ENCODE measurements at places on chromosomes 16 and 17.

DNA sequence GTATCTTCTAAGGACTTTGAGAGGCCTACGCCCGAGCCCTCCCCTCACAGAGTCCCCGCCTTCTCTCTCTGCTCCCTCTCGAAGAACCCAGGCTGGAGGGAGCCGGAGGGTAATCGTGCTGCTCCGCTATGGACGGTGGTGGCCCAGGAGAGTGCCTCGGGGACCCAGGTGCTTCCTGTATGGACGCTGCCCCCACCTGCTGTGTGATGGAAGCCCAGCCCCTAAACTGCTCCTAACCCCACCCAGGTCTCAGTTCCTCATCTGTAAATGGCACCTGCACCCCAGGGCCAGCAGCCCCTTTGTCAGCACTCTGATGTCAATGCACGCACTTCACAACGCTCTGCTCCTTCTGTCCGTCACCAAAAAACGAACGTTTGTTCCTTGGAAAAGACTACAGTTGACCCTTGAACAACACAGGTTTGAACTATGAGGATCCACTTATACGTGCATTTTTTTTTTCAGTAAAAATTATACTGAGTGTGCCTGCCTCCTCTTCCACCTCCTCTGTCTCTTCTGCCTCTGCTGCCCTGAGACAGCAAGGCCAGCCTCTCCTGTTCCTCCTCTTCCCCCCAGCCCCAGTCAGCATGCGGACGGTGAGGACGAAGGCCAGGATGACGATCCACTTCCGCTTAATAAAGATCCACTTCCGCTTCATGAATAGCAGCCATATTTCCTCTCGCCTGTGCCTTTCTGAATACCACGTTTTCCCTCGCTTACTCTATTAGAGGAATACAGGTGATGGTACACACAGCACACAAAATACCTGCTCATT lies 118.3 kb downstream of the BANP start:
- DNase-seq, result no peak

DNA sequence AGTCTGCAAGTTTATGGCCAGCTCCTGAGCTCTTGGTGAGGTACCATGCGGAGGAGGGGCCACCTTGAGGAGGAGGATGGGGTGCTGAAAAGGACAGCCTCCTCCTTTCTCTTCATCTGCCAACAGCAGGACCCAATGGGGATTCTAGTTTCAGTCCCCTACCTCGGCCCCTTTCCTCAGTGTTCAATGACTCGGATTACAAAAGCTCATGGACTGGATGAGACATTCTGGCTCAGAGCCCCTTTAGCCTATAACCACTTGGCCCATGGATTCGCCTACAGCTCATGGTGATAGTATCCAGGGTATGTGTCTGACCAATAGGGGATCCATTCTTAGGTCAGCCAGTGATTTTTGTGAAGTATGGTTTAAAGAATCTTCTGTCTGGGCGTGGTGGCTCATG lies 8.5 kb upstream of the PIK3R6 start:
- no peak for DNase-seq

DNA sequence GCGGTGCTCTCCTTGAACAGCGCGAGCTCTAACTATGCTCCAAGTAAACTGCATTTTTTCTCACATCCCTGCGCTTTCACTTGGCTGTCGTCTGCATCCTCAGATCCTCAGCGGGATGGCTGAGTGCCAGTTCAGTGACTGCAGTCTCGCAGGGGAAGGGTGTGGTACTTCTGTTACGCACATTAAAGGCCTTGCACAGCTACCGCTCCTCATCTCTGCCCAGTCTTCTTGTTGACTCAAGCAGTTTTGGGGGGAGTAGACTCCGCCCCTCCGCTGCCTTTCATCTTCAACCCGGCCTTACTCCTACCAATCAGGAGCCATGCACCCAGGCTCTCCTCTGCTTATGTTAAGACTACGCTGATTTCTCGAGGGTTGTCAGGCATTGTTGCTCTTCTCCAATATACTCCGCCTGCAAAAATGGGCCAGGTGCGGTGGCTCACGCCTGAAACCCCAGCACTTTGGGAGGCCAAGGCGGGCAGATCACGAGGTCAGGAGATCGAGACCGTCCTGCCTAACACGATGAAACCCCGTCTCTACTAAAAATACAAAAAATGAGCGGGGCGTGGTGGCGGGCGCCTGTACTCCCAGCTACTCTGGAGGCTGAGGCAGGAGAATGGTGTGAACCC lies 10.0 kb downstream of the ATP5PD start:
- peak; percentile 97 for DNase-seq

DNA sequence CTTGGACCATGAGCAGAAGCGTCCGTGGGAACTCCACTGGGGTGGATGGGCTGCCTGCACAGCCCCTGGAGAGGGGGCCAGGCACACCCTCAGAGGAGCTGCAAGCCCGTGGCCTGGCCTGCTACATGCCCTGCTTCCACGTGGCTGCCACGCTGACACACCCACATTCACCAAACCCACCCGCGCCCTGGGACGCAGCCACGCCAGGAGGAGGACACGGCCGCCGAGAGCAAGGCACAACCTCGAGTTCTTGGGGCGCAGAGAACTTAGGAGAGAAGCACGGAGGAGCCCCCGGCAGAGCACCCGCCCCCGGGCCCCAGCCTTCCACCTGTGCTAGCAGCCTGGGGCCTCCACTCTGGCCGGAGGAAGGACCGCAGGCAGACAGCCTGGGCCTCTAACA lies 18.8 kb downstream of the CASKIN1 start:
- no peak for DNase-seq

DNA sequence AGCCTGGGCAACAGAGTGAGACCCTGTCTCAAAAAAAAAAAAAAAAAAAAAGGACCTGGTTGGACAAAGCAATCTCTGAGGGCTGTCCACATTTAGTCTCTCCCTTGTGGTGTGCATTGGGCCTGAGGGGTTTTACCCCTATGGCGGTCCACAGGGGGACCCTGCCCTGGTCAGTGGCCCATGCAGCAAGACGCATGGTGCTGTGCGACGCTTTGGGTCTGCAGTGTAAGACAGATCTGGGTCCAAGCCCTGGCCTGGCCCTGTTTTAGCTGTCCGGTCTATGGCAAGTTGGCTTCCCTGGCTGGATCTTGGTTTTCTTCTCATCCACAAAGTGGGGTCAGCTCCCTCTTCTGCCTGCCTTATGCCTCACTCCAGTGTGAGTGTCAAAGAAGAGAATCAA lies 123.2 kb upstream of the NLRP1 start:
- DNase-seq, result no peak

DNA sequence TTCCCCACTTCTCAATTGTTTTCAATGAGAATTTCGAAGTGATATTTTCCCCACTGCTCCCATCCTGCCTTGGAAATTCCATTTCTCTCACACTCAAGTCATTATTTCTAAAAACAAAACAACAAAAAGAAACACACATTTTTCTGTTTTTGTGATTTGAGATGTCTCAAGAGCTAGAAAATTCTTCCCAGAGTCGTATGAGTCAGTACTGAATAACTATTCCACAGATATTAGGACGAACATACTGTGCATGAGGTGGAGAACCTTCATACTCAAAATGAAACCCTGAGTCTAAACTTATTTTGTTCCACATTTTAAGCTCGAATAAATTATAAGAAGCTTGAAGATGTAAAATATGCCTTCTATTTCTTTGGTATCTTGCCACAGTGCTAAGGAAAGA lies 204.6 kb downstream of the SLC39A11 start:
- DNase-seq, result no peak

DNA sequence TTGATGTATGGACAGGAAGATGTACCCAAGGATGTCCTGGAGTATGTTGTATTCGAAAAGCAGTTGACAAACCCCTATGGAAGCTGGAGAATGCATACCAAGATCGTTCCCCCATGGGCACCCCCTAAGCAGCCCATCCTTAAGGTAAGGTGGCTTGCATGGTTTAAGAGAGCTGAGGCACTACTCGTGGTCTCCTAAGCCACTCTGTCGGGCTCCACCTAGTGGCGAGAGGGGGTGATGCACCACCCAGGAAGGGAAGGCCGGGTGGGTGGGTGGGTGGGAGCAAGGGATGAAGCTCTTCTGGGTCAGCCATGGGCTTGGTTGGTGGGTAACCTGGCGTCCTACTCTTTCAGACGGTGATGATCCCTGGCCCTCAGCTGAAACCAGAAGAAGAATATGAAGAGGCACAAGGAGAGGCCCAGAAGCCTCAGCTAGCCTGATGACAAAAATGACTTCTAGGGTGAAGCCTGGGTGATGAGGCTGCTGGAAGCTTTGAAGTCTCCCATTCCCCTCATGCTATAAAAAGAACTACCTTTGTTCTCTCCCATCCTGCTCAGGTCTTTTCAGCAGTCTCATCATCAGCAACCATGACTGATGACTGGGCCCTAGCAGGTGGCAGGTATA lies 21.5 kb downstream of the GPR179 start:
- DNase-seq, result peak; percentile 66

DNA sequence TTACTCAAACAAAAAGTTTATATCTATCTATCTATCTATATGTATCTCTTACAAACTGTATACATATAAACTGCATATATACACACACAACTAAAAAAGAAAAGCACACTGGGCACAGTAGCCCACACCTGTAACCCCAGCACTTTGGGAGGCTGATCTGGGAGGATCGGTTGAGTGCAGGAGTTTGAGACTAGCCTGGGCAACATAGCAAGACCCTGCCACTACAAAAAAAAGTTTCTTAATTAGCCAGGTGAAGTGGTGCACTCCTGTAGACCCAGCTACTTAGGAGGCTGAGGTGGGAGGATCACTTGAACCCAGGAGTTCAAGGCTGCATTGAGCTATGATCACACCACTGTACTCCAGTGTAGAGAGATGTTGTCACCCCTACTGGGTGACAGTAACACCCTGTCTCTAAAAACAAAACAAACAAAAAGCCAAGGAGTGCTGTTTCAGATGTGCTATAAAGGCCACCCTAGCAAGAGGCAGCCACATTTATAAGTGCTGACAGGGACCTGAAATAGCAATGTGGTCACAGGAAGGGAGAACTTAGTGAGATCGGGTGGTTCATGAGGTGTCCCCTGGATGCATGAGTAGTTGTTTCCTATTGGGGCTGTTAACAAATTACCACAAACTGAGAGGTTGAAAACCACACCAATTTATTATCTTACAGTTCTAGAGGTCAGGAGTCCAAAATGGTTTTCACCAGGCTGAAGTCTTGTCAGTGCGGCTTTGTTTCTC lies 4.8 kb downstream of the CD2BP2 start:
- DNase-seq, result no peak

GRCh38 chr17:35795007-35795870 lies at the start of gene MMP28:
Gene MMP28, minus strand, starts transcription at chr17:35795641. Its CDS starts 264 bp downstream, at chr17:35795377.
- DNase-seq, result no peak

DNA sequence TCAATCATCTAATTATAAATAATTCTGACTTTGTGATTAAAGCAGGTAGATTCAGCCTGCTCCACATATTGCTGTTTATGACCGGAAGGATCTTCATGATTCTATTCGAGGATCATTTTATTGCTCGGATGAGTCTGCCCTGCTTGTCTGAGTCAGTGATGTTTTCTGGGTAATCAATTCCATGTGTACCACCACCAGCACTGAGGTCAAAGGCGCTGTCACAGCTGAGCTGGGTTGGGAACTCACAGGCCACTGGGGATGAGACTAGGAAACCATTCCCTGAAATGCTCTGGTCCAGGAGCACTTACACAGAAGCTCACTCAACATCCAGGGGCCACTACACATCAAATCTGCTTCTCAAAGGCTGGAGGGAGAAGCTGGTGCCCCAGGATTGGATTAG lies 30.4 kb upstream of the ERN1 start:
- DNase-seq, result no peak

DNA sequence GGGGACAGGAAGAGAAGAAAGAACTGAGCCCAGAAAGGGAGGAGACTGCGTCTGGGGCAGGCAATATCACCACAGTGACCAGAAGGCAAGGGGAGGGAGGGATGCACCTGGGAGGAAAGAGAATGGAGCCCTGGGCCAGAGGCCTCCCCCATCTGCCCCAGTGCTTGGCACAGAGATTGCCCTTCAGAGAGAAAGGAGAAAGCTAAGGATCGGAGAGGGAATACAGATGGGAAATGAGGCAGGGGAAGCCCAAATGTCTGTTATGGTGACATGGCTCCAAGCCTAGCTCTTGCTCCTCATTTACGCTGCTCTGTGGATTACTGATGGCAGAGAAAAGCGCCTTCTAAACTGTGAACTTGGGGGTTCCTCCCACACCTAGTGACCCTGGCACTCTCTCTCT lies 47.2 kb downstream of the PIPOX start:
- no peak for DNase-seq

- no peak for DNase-seq
Observed at GRCh38 chr17:72122765-72123529, 2.1 kb downstream of the SOX9 start.

DNA sequence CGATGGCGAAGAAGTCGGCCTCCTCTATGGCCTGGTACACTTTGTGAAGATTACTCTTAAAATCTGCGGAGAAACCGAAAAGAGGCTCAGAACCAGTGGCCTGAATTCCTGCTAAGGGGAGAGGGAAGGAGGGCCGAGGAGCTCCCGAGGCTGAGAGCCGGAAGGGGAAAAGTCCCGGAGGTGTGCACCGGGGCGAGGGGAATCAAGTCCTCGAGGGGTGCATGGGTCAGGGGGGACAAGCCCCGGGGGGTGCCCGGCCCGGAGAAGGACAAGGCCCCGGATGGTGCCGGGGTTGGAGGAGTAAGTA lies 495 bp downstream of the PARN start:
- no peak for DNase-seq

- DNase-seq, result no peak
Observed at GRCh38 chr16:12084436-12084835, 107.9 kb downstream of the SNX29 start.

- no peak for DNase-seq
Observed at GRCh38 chr17:64066716-64067115, 46.3 kb upstream of the ICAM2 start.

DNA sequence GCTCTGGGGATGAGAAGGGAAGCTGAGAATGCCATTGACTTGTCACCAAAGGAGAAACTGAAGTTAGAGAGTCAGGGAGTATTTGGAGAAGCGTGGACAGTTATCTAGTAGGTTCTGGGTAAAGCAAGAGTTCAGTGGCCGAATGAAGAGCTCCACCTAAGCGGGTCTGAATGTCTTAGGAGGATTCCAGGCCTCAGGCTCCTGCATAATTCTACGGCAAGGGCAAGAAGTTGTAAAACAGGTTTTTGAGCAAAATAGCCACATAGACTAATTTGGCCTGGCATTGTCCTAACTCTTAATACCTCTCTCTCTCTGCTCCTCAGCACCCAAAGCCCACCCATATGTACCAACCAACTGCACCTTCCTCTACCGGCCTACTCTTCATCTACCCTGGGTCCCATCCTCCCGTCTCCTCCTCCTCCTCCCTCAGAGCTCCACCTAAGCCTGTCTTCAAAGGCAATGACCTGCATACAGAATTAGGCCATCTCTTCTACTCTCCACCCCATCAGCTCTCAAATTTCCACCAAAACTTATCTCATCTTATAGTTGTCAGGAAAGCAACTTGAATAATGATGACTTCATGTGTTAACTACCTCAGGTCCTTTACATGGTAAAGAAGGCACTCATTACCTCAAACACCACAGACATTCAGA lies 42.0 kb upstream of the KCNJ2 start:
- DNase-seq, result no peak

DNA sequence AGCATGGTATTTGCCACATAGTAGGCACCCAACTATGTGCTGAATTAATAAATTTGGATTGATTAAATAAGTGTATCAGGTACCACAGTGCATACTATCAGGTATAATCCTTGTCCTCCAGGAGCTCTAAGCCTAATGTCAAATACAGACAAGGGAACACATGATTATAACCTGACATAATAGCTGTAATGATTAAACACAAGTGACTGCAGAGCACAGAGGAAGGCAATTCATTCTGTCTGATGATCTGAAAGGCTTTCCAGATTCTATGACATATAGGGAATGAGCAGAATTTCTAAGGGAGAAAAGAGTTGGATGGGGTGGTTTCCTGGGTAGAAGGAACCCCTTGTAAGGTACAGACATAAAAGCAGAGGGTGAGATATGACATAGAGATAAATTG lies 273.5 kb downstream of the KIF2B start:
- no peak for DNase-seq
